ENCODE measurements at places on chromosomes 3 and 15.

- DNase-seq, result no peak
These were observed 65.4 kb downstream of the FOXP1 start for GRCh38 chr3:71518089-71518488.

DNA sequence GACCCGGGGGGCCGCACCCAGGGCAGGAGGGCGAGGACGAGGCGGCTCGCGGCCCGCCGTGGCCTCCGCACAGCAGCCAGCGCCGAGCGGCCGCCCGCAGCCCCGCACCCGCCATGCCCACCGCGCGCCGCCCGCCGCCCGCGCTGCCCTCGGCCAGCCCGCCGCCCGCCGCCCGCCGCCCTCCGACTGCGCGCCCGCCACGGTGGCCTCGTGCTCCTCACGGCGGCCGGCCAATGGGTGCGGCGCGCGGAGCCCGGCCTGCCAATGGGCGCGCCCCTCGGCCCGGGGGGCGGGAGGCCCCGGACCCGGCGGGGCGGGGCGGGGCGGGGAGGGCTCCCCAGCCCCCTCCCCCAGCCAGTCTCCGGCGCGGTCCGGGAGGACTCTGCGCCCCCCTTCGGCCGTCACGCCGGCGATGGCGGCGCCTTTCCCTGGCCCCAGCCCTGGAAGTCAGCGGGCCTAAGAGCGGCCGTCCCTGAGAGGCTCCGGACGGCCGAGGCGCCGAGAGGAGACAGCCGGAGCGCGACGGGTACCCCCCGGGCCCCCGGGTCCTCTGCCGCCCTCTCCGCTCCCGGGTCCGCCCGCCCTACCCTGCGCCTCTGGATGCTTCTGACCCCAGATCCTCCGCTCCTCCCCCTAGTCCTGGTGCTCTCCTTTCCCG, at the start of gene NT5DC2:
NT5DC2 (minus strand) TSS at position 235 of the 658 bp plus-strand sequence; CDS start at position 115, 120 bp downstream.
- DNase-seq, result no peak

GRCh38 chr15:35669432-35670045, 123.6 kb upstream of the DPH6 start:
- no peak for DNase-seq

- no peak for DNase-seq
These were observed 7.9 kb upstream of the SRP14 start for GRCh38 chr15:40046721-40047414.

DNA sequence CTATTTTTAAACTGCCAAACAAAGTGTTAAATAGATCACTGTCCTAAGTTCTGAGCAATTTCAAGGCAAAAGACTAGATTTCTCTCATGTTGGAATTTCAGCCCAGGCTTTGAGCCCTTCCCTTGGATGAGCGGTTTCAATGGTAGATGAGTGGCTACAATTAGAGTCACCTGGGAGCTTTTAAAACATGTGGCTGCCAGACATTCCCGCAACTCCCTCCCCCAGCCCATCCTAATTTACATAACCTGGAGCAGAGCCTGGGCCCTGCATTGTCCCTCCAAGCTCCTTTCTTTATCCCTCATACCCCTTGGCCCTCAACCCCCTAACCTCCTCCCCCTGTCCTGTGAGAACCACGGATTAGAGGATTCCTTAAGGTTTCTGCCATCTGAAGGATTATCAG, 357.5 kb upstream of the UMPS start:
- DNase-seq, result no peak

GRCh38 chr3:148828136-148828690, 602 bp downstream of the CPB1 start:
- no peak for DNase-seq

- DNase-seq, result no peak
These were observed 202.8 kb upstream of the UBE2E2 start for GRCh38 chr3:23000371-23000770.

DNA sequence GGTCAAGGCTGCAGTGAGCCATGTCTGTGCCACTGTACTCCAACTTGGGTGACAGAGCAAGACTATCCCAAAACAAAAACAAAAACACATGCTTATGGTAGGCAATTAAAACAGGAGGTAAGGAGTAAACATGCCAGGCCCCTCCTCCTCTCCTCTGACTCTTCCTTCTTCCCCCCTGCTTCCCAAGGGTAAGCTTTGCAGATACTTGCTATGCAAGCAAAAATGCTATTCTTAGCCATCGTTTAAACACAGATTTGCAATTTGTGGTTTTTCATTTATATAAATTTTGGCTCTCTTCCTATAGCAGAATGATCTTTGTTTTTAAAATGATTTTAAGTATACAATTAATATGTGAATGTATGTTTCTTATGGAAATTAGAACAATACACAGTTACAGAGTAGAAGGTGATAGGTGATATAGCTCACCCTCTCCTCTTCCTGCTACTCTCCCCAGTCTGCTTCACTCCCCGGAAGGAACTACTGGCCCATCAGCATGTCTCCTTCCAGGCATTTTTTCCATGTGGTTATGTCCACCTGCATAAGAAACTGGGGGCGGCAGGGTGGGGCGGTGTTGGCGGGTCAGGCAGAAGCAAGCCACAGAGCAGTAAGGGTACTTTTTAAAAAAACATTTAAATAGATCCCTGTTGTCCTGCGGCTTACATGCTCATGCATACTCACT, 42.1 kb downstream of the IGF1R start:
- DNase-seq, result no peak

DNA sequence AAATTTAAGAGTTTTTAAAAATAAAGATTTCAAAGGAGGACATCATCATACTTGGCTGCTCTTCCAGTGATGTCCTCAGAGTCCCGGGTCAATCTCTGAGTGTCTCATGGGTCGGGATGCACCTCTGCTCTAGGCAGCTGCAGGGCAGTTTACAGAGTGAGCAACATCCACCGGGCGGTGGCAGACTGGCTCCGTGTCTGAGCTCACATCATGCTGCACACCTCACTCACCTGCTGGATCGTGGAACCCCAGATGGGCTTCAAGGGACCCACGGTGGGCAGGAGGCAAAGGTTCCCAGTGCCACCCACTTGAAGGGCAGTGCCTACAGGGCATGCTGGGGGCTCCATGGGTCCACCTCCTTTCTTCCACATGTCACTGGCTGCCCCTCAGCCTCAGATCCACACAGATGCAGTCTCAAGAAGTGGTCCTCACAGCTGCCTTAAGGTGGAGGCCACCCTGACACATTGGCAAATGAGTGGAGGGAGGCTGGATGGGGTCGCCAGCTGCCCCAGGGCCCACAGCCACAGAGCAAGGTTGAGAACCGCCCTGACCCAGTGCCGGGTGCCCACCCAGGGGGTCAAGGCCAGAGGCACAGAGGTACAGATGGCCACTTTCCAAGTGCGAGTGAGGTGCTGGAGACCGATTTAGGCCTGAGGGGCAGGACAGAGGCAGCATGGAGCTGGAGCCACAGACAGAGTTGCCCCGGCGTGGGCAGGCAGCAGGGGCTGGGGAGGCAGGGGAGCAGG, 25.2 kb downstream of the CYFIP1 start:
- no peak for DNase-seq

GRCh38 chr3:123105201-123106189, 38.7 kb downstream of the PDIA5 start:
- no peak for DNase-seq

DNA sequence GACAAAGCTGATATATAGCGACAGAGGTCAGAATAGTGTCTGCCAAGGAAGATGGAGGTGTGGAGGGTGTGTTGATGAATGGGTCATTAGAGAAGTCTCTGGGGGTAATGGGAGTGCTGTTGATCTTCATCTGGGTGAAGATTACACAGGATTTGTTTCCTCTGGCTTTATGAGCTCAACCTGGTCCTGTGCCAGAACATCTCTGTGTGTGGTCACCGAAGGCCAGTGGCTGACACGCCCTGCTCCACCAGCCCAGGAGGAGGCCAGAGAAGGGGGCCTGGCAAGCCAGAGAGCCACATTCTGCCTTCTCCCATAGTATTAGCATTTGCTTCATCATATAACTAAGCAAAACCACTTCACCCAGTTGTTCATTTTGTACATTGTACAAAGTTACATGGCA, 121.1 kb downstream of the ZNF621 start:
- no peak for DNase-seq

- no peak for DNase-seq
These were observed 2.5 kb upstream of the HTR3C start for GRCh38 chr3:184050217-184050847.

DNA sequence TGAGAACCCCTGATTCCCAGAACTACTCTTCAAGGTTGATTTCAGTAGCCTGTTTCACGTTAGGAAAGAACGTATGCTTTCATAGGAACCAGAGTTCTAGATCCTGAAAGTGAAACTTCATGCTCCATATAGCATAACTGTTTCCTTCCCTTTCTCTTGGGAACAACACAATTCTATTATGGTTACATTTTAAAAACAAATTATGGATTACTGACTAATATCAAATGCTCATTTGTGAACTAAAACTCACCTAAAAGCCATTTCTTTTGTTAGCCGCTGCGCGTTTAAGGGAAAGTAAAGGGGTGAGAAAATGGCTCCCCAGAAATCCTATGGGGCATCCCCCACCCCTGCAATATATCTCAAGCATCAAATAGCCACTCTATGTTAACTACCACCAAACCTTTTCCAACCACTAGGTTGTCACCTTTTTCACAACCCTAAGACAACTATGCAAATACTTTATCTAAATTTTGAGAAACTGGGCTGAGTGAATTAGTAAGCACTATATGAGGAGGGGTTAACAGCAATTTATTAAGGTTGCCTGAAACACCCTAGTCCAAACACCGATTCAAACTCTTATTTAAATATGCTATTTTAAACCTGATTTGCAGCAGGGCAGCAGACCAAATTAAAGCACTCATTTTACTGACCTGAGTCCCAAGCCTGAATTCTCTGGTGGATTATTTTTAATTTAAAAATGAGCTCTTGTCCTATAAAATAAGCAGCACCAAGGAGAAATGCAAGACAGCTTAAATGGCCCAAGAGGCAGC, 2.4 kb downstream of the SIAH2 start:
- no peak for DNase-seq

- no peak for DNase-seq
These were observed 25.0 kb downstream of the TBC1D2B start for GRCh38 chr15:78052545-78052944.

DNA sequence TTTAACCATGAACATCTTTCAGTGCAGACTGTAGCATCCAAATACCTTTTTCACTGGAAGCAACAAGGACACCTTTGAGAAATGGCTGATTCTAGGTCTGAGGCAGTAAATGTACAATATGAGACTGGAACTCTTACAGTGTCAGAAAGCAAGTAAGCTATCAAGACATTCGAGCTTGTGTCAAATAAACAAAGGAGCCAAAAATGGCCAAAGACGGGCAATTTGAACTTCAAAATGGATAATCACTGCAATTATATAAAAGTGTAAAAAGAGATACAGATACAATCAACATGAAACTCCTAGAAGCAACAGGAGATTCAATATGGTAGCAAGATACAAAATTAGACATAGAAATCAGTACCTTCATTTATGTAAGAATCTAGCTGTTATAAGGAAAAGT, 138.5 kb upstream of the CCDC54 start:
- DNase-seq, result no peak

DNA sequence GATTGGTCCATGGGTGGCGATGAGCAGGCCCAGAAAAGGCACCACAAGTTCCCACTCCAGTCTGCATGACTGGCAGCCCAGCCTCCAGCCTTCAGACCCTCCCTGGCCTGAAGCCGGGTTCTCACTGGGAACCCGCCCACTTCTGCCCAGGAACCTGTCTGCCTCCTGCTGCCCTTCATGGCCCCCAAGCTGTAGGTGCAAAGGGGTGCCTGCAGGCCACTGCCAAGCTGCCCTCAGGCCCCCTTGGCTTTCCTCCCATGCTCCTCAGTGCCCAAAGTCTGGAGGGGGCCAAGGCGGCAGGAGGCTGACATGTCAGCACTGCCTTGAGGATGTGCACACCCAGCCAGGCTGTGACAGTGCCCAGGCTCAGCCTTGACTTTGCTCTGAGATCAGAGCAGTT, 488.5 kb upstream of the THBS1 start:
- DNase-seq, result no peak

DNA sequence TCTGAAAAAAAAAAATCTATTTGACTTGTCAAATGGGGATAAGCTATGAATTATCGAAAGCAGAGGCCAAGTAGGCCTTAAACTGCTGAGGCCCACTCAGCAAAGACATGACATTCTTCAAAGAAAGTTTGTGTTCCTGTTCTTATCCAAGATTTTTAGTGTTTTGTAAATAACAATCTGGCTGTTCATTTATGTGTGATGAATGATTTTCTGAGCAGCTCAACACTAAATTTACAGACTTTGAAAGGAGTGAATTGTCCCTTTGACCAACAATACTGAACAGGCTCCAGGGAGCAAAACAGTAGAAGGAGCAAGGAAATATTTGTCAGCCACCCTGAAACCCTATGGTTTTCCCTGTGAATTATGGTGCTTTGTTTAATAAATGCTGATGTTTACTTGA, 512.6 kb upstream of the NAALADL2 start:
- no peak for DNase-seq
